ENCODE measurements at places on chromosomes 1 and 21.
A peak's percentile ranks its signal among the peaks of the same experiment; 100 is the strongest.

- DNase-seq: no peak
Observed at GRCh38 chr1:206568779-206569352, 43.4 kb downstream of the EIF2D start.

GRCh38 chr1:26478159-26478558, 5.9 kb downstream of the HMGN2 start:
- DNase-seq: no peak

- DNase-seq: no peak
Observed at GRCh38 chr1:218317061-218317460, 28.1 kb upstream of the TGFB2 start.

DNA sequence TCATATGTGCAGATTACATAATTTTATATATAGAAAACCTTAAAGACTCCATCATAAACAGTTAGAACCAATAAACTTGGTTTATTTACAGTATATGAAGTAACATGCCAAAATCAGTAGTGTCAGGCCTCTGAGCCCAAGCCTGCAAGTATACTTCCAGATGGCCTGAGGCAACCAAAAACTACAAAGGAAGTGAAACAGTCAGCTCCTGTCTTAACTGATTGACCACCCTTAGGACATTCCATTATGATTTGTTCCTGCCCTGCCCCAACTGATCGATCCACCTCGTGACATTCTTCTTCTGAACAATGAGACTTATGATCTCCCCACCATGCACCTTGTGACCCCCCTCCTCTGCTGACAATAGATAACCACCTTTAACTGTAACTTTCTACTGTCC, 630.3 kb downstream of the AMY1C start:
- peak; percentile 70 for DNase-seq

DNA sequence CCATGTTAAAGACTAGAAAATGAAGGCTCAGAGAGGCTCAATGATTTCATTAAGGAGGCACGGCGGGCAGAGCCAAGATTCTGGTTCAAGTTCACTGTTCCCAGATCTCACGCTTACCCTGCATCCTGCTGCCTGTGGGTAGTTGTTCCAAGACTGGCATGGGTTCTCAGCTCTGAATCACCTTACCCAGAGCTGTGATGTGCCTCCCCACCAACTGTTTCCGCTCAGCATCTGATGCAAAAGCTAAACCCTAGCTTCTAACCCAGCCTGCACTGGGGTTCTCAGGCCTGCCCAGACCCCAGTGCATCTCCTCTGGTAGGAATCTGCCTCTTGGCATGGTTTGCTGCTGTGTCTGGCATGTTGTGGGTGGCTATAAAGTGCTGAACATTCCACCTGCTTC, 11.8 kb downstream of the TNR start:
- DNase-seq: no peak

DNA sequence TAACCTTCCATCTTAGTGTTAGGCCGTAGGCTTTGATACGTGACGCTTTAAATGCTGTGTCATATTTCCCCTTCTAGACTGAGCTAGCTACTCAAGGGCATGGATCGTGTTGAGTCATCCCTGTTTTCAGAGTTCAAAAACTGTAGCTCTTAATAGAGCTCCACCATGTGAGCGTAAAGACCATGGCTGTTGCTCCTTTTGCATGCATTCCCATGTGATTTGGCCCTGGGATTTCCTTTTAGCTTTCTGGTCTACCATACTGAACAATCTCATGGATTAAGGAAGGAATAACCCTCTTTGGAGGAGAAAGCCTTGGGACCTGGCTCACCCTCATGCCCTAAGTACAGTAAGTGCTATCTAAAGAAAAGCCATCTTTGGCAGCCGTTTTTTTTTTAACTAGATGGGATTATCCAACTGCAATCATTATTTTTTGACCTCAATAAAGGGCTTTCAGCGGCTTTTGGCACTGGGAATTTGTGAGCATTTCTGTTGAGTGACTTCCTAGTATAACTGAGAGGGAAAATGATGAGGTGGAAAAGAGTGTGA, 76.6 kb downstream of the PLPP3 start:
- DNase-seq: peak; percentile 26

DNA sequence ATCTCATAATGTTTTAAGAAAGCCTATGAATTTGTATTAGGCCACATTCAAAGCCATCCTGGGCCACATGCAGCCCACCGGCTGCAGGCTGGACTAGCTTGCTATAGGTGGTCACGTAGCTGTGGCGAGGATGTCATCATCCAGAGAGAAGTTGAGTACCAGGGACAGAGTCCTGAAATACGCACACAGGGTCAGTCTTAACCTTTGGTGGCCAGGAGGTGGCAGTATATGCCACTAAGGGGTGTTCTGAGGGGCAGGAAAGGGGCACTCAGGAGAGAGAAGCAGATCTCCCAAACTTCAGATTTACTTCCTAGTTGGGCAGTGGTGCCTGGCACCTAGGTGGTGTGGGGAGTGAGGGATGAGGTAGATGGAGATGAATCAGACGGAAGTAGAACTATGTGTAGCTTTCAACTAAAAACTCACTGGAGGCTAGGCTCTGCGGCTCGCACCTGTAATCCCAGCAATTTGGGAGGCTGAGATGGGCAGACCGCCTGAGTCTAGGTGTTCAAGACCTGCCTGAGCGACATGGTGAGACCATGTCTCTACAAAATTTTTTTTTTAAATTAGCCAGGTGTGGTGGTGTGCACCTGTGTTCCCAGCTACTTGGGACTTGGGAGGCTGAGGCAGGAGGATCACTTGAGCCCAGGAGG, 16.3 kb upstream of the CDK18 start:
- peak; percentile 84 for DNase-seq

- DNase-seq: no peak
Observed at GRCh38 chr1:223742856-223743517, 30.6 kb downstream of the CAPN2 start.
